Stimulated activated CD4-positive, alpha-beta T cell treated with anti-CD3 and anti-CD28 coated beads, Interleukin-12 subunit alpha, Interleukin-12 subunit beta, amount 100 ng/mL, for 24 hours (primary cell): ENCODE measurements at places on chromosomes 1 and 21.

DNA sequence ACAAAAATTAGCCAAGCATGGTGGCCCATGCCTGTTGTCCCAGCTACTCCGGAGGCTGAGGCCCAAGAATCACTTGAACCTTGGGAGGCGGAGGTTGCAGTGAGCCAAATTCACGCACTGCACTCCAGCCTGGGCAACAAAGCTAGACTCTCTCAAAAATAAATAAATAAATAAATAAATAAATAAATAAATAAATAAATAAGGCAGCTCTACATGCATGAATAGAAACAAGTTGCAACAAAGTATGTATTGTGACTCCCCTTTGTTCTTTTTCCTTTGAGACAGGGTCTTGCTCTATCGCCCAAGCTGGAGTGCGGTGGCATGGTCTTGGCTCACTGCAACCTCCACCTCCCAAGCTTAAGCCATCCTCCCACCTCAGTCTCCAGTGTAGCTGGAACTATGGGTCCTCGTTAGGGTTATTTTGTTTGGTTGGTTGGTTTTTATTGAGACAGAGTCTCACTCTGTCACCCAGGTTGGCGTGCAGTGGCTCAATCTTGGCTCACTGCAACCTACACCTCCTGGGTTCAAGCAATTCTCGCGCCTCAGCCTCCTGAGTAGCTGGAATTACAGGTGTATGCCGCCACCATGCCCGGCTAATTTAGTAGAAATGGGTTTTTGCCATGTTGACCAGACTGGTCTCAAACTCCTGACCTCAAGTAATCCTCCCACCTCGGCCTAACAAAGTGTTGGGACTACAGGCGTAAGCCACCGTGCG, 8.0 kb downstream of the USP48 start:
- DNase-seq: no peak

GRCh38 chr1:209404577-209404976, 178.9 kb upstream of the CAMK1G start:
- DNase-seq: no peak

- no peak for DNase-seq
Observed at GRCh38 chr1:184060316-184060715, 8.8 kb downstream of the TSEN15 start.

DNA sequence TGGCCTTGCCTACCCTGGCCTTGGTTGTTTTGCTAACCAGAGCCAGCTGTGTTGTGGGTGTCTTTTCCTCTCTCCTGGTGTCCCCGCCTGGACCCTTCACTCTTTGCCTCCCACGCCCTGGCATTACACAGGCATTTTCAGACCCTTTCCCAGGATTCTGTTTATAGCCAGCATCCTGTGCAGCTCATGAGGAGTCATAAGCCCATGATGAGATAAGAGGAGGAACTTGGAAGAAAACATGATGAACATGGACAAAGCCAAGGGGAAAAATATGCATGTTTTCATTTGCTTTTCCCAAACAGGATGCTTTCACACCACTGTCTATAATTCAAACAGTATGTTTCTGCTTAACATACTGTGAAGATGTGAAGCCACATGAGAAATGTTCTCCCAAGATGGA, 18.7 kb upstream of the WARS2 start:
- DNase-seq: no peak

GRCh38 chr1:158163000-158163947, 17.4 kb upstream of the CD1D start:
- DNase-seq: no peak

- DNase-seq: no peak
Observed at GRCh38 chr1:56190806-56191365, 388.5 kb downstream of the PLPP3 start.

DNA sequence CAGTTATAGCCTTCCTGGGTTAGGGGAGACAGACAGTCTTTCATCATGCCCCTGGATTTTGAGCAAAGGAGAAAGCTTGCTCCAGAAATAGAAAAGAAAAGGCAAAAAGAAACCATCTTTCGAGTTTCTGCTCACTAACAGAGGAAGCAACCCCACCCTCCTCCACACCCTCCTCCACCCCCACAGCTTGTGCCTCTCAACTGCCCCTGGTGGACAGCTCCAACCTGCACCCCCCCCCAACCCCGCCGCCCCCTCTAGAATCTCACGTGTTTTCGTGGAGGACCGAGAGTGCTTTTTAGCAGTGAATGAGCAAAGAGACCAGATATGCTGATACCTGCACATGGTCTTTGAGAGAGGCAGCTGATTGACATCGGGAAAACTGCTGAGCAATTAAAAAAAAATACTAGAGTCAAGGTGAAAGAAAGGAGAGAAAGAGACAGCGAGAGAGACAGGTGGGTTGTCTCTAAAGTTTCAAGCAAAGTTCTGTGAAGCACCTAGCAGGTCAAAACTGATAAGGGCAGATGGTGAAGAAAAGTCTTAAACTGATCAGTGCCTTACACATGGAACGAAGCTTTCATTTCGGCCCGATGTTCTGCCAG, 358.3 kb downstream of the KIF26B start:
- no peak for DNase-seq

- DNase-seq: no peak
Observed at GRCh38 chr1:15246960-15247614, at the start of gene FHAD1. FHAD1 (plus strand) TSS chr1:15247223; CDS start chr1:15251785, 4,562 bp downstream.

DNA sequence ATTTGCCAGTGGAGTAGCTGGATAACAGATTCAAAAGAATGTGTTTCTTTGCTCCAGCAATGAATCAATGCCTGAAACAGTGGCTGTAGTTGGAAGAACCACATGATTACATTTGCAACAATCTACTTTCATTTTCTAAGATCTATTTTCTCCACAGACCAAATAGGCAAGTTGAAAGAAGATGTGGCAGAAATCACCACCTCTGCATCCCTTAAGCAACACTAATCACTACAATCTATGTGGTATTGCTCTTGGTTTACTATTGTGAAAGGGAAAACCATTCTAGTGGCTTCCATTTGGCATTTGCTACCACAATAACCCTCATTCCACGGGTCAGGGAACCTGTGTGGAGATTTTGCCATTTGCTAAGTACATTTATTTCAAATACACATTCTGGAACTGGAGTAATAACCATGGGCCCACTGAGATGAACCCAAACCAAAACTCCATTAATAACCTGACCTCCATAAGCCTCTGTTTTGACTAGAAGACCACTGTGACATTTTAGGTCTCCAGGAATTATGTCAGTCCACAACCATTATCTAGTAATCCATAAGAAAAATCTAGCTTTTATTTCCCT, 66.3 kb downstream of the C1orf185 start:
- no peak for DNase-seq

GRCh38 chr1:172917972-172918371, 132.8 kb downstream of the TNFSF18 start:
- DNase-seq: no peak

- DNase-seq: no peak
Observed at GRCh38 chr1:44679468-44679867, 5.0 kb downstream of the ARMH1 start.

DNA sequence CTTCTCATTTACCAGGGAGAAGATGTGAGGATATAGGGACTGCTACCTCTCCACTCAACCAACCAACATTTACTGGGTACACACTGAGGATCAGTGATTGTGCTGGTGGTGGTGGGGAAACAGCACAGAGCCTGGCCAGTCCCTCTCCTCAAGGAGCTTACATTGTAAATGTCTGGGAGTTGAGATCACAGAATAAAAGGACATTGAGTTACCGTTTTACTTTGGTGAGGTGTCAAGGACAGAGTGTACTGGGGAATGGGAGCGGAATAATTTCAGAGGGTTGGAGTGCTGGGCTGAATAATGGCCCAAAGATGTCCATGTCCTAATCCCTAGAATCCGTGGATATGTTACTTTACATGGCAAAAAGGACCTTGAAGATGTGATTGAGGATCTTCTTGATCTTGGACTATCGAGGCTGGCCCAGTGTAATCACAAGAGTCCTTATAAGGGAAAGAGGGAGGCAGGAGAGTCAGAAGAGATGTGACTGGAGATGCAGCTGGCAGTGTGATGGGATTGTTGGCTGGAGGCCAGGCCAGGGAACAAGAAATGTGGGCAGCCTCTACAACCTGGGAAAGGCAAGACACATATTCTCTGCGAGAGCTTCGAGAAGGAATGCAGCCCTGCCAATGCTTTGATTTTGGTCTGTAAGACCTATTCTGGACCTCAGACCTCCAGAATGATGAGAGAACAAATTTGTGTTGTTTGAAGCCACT, 26.6 kb upstream of the RWDD3 start:
- no peak for DNase-seq

DNA sequence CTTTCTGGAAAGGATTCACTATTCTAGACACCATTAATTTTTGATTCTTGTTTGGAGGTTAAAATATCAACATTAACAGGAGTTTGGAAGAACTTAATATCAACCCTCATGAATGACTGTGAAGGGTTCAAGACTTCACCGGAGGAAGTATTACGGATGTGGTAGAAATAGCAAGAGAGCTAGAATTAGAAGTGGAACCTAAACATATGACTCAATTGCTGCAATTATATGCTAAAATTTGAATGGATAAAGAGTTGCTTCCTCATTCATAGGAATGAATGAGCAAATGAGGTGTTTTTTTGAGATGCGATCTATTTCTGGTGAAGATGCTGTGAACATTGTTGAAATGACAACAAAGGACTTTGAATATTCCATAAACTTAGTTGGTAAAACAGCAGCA, 77.9 kb upstream of the TNFSF4 start:
- no peak for DNase-seq

DNA sequence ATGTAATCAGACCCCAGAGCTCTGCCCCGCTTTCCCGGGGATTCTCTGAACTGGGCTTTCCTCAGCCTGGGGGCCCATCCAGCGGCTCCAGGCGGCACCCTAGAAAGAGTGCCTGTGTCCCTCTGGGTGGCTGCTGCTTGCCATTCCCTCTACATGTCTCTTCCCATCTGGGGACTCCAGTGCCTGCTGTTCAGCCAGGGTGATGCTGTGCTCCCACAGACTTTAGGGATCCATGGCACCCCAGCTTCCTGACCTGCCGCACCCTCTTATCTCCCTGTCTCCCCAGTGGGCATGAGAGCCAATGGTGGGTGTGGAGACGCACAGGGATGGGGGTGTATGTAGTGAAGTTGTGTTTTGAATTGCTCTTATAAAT, 16.2 kb downstream of the TRAPPC10 start:
- DNase-seq: no peak

DNA sequence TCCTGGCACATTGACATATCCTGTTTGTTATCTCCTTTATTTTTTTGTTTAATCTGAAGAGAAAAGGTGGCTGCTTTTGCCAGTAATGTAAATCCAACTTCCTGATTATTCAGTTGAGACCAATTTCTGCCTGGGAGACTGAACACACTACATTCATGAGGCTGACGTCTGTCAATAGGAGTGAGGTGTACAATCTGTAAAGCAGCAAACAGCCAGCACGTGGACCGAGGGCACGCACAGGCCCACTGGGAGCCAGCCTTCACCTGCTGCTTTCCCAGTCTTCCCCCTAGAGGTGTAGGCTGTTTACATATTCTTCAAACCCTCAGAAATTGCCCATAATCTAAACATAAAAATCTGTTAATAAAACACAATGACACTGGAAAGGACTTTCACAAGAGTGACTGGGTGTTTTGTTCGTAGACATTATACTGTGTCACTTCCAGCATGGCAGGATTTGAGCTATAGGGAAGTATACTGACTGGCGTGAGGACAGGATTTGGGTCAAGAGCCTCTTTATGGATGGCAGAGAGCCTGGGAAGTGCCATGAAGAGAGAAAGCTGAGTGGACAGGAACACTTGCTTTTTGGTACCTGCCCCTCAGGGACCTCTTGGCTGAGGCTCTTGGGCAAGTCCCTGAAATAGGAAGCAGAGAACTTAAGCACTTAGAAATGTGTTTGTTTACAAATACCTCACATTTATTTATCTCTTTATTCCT, 552.9 kb upstream of the CAMK1G start:
- no peak for DNase-seq

DNA sequence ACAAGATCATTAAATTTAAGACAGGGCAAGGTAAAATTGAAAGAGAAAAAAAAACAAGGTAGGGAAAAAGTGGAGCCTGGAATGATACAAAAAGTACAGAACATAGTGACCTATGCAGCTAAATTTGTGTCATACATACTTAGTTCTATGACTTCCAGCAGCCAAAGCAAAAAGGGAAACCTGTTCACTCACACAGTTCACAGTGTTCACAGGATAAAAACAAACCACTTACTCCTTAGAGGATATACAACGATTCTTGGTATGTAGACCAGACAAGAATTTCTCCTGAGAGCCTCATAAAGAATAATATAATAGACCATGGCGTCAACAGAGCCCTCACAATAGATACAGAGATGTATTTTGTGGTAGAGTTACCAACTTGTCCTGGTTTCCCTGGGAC, 27.5 kb downstream of the COA7 start:
- DNase-seq: no peak

GRCh38 chr1:165006831-165007230, 349.7 kb downstream of the LMX1A start:
- no peak for DNase-seq

DNA sequence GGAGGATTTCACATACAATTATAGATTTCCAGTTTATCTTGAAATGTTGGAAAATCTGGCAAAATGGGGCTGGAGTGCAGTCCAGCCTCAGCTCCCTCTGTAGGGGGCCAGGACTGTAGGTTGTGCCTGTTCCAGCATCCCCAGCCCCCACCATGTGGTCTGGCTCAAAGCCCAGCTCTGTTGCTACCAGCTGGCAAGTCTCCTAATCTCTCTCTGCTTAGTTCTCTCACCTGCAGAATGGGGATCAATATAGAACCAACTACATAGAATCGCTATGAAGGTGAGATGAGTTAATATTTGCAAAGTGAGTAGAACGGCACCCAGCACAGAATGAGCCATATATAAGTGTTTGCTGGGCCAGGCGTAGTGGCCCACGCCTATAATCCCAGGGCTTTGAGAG, 50.0 kb upstream of the TARDBP start:
- no peak for DNase-seq

DNA sequence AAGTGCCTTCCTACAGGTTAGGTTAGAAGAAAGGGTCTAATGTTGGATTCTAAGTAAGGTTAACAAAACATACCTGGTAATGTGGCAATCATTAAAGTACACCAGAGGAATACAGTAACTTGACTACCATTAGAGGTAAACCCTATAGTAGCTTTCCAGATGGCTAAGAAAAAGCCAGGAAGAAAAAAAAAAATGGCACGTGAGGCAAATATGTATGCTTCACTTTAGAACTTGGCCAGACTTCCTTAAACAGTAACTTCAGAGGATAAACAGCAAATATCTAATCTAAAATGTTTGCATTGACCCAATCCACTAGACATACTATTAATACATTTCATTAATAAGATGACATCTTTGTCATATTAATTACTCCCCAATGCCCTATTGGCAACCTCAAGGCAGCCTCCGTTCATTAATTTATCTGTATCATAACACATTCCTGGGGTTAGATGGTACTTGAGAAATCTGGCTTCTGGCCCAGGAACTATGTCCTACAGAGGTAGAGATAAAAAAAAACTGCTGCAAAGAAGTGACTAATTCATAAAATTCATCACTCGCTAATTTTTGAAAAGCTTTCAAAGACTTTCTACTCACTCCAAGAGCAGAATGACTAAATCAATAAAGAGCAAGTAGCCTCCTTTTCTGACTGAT, 5.8 kb downstream of the DCAF8 start:
- no peak for DNase-seq

- no peak for DNase-seq
Observed at GRCh38 chr21:16709866-16710550, 802.8 kb upstream of the CXADR start.
